ENCODE measurements at places on chromosomes 3 and 15.

- DNase-seq, result no peak
Measured at GRCh38 chr3:140062461-140062860, 127.5 kb downstream of the CLSTN2 start.

DNA sequence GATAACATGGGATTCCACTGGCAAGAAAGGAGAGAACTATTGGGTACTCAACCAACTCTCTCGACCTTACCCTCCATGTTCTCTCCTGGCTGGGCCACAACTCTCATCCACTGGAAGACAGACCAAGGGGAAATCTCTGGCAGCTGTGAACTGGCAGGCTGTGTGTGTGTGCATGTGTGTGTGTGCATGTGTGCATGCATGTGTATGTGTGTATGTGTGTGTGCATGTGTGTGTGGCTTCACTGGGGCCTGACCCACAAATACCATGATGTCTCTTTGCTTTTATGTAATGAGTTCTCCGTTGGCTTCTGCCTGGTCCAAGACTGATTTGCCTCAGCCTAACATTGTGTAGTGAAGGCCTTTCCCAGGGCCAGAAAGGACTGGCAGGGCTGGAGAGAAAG, 4.1 kb upstream of the ALDH1A3 start:
- DNase-seq, result no peak

DNA sequence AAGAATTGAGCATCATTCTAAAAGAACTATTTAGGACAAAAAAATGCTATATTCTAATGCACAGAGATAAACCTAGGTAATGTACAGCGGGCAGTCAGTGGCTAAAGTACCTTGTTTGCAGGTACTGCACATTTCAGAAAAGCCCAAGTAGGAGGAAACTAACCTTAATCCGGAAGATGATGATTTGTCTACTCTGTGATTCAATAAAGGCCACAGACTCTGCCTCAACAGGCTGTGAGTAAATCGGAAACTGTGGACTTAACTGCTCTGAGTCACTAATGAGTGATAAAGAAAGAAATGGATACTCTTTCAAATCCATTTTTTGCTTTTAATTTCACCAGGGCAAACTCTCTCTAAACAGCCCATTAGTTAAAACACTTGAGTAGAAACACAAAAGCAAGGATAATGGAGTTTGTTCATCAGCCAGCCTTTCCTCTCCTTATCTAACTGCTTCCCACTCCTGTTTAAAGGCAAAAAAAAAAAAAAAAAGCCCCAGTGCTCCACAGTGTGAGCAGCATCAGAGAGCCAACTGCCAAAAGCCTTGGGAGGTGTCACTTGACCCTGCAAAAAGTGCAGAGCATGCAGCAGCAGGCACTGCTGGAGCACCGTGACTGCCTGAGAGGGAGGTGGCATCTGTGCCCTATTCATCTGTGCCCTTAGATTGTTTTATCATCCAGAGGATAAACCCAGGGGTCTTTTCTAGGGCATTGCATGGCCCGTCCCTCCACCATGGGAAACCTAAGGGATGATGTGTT, 187.7 kb downstream of the SATB1 start:
- no peak for DNase-seq

DNA sequence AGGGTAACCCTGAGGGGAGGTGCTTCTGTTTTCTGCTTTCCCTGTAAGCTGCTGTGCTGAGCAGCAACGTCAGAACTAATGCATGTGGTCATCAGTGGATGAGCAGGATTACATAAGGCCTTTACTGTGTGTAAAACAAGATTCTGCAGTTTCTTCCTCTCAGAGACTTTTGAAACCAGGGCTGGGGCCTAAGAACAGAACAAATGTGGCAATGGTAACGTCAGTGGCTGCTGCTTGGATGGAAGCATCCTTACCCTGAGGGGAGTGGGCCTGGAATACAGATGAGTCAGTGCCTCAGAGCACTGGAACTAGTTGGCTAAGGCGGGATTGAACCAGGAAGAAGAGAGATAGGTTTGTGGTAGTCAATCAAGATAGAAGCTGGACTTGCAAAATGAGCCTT, 180.2 kb upstream of the KCNH8 start:
- no peak for DNase-seq

- DNase-seq, result peak; percentile 38
Measured at GRCh38 chr15:57667171-57667849, 39.2 kb upstream of the POLR2M start.

DNA sequence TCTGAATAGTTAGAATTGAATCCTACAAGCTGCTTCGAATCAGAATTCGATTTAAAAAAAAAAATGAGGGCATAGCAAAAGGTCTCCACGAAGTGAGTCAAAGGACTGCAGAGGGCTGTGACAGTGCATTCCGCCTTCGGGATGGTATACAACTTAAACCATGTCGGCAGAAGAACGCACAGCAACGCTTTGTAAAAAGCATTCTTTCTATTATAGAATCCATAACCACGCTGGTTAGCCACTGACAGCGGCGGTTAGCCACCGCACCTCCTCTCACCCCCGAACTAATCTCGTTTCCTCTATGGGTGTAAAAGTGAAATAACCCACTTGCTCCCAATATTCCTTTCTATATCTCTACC, 664 bp upstream of the PIK3CA start:
- peak; percentile 39 for DNase-seq

- no peak for DNase-seq
Measured at GRCh38 chr15:52682781-52683180, 3.6 kb upstream of the ATOSA start.

DNA sequence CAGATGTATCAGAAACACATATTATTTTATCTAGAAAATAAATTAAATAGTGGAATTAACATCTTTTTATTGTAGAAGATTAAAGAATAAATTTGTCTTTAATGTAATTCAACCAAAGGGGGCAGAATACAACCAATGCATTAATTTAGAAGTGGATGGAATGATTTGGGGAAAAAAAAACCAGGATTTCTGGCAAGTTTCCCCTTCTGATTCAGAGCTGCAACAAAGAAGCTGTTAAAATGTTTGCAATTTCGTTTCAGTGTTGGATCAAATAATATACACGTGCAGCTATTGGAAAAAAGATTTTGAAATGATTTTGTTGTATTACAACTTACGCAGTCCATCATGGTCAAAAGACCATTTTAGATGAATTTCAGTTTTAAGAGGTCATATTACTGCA, 71.6 kb upstream of the ZNF280D start:
- no peak for DNase-seq

DNA sequence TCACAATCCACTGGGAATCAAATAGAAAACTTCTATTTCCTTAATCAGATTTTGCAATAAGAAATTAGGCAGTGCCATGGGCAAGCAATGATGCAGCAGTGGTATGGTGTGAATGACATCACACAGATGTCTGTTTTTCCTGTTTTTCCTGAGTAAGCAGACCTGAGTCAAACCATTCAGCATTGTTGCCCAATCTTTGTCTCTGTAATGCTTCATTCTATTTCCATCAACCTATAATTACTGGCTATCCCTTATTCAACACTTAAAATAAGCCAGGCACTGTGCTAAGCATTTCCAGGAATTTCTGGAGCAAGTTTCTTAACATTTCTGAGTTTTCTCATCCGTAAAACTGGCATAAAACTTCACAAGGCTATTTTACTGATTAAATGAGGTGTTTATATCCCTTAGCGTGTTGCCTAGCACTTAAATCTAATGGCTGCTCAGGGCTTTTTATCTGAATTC, 11.3 kb upstream of the OXSR1 start:
- no peak for DNase-seq

DNA sequence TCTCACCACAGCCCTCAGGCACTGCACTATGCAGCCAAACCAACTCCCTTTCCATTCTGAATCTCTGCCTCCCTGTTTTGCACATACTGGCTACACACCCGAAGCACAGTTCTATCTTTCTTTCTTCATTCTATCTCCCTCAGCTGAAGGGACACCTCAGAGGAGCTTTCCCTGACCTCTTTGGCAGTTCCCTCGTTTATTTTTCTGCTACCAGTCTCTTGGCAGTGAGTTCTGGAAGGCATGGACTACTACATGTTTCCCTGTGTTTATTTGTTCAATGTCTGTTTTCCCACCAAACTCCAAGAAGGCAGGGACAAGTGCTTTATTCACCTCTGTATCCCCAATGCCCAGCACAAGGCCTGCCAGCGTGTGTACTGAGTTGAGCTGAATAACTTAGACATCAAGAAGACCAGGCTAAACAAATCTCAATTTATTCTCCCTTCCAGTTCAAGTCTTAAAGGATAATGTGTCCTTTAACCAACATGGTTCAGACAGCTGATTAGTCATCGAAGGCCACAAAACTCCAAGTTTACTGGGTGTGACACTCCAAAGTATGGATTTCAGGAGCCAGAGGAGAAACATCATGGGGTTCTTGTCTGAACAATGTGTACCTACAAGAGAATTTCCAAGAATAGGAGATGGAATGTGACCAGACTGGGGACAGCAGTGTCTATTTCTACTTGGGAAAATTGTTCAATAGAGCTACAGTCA, 260.1 kb upstream of the CTNNB1 start:
- no peak for DNase-seq

GRCh38 chr3:38579141-38579540, 70.3 kb downstream of the SCN5A start:
- DNase-seq, result peak; percentile 37

DNA sequence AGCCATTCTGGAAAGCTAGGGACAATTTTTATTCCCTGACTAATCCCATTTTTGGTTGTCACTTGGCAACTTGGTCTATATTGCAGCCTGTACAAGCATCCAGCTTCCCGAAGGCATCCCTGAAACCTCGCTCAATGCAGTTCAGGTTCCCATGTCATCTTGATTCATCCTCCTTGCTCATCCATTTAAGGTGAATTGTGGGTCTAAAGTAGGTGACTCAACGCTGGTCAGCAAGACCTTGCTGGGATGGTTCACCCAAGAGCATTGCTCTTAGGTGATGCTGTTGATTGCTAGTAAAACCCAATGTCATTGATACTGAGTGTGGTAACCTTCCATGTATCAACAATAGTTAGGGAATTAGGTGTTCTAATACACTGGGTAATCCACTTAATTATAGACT, 13.1 kb upstream of the RAB8B start:
- no peak for DNase-seq

GRCh38 chr3:88038566-88038965, 20.2 kb downstream of the CGGBP1 start:
- DNase-seq, result no peak

DNA sequence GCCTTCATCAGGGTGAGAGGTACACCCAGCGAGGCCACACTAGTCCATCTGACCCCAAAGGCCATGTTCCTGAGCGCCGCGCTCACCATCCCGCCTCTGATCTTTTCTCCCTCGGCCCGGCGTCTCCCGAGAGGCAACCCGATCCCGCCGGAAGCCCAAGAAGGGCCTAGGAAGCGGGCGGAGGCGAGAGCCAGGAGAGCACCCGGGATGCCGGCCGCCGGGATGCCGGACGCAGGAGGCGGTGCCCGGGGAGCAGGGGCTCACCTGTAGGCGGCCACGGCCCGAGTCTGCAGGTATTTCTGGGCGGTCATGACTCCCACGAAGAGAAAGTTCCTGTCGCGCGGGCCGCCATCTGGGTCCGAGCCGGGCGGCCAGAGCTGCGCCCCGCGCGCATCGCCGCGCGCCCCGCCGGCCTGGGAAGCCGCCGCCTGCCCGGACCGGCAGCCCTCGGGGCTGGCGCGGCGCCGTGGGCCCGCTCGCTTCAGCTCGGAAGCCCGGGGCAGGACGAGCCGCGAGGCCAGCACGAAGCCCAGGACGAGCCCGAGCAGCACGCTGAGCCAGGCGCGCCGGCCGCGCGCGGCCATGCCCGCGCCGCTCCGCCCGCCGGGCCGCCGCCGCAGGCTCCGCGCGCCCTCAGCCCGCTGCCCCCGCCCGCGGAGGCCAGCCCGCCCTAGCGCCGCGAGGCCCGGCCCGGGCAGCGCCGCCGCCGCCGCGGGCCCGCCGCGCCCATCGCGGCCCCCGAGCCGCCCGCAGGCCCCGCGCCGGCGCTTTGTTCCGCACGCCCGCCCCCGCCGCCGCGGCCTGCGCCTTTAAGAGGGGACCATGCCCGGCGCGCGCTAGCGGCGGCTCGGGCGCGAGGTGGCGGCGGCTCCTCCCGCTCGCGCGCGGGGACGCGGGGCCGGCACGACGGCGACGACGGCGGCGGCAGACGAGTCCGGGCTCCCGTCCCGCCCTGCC, 697 bp downstream of the CHSY1 start:
- peak; percentile 87 for DNase-seq

- peak; percentile 91 for DNase-seq
Measured at GRCh38 chr3:51955893-51956770, 951 bp downstream of the GPR62 start.

GRCh38 chr3:8112587-8112986, 389.0 kb upstream of the LMCD1 start:
- no peak for DNase-seq

- DNase-seq, result peak; percentile 93
Measured at GRCh38 chr3:192916371-192917027, 1.2 kb downstream of the MB21D2 start.

- DNase-seq, result no peak
Measured at GRCh38 chr15:68643216-68643830, 64.5 kb downstream of the CORO2B start.

GRCh38 chr3:29936054-29936453, 655.2 kb downstream of the RBMS3 start:
- no peak for DNase-seq

DNA sequence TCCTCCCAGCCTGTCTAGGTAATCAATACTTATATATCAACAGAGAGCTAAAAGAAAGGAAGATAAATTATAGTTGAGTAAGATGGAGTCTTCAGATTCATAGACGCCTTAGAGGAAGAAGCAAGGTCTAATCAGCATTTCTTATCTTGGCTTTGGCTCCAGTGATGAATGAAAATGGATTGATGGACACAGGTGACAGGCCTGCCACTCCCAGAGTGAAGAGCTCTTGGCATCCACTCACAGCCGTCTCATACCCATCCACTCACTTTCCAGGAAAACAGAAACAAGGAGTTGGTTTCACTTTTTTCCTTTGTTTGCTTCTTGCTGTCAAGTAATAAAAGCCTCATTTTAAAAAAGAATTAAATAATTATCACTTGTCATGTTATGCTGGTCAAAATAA, 168.2 kb downstream of the MFSD1 start:
- DNase-seq, result no peak

GRCh38 chr3:43892526-43892925, 201.8 kb downstream of the ABHD5 start:
- DNase-seq, result no peak

DNA sequence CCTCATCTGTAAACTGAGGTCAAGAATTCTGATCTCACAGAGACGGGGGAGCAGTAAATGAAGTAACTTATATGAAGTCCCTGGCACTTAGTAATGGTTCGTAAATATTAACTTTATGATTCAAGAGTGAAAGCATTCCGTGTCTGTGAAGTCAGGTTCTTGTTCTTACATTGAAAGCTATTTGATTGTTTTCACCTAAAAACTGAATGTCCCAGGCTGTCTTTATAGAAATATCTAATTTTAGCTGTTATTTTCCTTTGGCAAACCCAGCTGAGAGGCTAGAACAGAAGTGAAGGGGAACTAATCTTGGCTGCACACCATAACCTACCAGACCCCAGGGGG, 84.5 kb downstream of the CHSY1 start:
- no peak for DNase-seq
